Stimulated activated CD8-positive, alpha-beta memory T cell treated with anti-CD3 and anti-CD28 coated beads, Interleukin-4, amount 100 ng/mL, for 48 hours (primary cell): ENCODE measurements at places on chromosomes 4 and X.

DNA sequence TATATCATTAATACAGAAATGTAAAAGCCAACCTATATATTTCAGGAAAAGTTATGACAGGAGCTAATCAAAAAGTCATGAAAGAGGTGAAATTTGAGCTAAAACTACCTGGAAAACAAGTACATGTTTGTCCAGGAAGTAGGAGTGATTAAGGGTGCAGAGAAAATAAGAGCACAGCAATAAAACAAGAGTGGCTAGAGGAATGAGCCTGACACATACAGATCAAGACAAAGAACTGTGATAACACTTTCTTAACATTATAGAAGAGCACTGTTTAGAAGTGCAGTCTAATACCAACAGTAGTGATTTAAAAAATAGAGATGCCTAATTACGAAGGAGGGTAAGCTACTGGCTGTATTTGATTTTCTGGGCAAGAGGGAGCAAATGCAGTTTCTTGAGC lies 125.1 kb downstream of the WDFY3 start:
- no peak for DNase-seq

GRCh38 chrX:10457092-10457491 lies 163.3 kb downstream of the MID1 start:
- DNase-seq, result no peak

GRCh38 chrX:15321447-15321846 lies 6.0 kb upstream of the ASB11 start:
- no peak for DNase-seq

DNA sequence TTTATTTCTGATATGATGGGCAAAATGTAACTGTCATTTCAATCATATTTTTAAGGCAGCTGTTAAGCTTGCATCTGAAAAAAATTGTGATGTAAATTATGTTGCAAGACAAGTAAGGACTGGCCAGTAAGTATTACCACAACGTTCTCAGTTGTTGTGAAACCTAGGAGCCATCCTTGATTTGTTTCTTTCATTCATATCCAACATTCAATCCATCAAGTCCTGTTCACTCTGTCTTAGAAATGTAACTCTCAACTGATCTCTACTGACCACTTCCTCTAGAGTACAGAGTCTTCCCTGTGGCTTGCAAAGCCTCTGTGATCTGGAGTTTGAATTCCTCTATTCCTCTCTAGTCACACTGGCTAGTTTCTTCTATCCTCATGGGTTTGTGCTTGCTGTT lies 161.4 kb upstream of the MAD2L1 start:
- DNase-seq, result no peak

GRCh38 chrX:45372151-45372550 lies 171.5 kb upstream of the DIPK2B start:
- no peak for DNase-seq

DNA sequence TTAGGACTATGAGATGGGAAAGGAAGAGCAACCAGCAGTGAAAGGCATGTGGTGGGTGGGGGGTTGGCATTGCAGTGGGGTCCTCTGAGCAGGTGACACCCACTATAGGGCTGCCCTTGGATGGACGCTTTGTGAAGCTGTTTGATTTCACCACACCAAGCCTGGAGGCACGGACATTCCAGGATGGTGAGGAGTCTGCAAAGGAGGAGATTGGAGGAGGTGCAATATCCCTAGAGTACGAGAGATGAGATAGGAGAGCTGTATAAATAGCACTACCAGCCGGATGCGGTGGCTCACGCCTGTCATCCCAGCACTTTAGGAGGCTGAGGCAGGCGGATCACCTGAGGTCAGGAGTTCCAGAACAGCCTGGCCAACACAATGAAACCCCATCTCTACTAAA lies 42.3 kb downstream of the SHOX start:
- DNase-seq, result no peak

GRCh38 chr4:84626673-84627072 lies 43.7 kb downstream of the CDS1 start:
- no peak for DNase-seq

- no peak for DNase-seq
Measured at GRCh38 chrX:65871671-65872311, 168.1 kb downstream of the VSIG4 start.

DNA sequence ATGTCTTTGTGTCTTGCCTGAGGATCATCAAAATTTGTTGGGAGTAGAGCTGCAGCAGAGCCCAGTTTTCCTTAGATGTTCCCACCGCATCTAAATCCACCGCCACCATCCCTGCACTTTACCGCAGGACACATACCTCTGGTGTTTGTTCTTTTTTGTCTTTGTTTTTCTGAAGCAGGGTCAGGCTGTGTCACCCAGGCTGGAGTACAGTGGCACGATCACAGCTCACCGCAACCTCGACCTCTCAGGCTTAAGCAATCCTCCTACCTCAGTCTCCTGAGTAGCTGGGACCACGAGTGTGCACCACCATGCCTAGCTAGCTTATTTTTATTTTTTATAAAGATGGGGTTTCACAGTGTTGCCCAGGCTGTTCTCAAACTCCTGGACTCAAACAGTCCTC lies 4.6 kb downstream of the ENOPH1 start:
- no peak for DNase-seq

- no peak for DNase-seq
Measured at GRCh38 chr4:91283726-91284230, 1020.0 kb upstream of the GRID2 start.

DNA sequence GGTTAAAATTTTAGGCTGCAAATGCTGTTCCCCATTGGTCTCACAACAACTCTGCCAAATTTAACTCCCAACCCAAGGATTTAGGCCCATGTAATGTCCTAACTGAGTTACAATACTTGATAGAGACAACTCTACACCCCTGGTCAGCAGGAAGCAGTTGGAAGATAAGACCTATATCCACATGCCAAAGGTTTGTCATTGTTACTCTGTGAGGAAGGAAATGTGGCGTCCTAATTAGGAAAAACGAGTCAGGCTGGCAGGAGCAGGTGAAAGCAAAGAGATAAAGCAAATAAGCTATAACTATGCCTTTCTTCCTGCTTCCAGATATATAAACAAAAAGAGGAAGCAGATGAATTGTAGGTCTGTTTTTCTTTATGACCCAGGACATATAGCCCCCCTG lies 69.1 kb downstream of the SPIN4 start:
- DNase-seq, result no peak

GRCh38 chr4:80732010-80732409 lies 298.5 kb upstream of the BMP3 start:
- DNase-seq, result no peak

DNA sequence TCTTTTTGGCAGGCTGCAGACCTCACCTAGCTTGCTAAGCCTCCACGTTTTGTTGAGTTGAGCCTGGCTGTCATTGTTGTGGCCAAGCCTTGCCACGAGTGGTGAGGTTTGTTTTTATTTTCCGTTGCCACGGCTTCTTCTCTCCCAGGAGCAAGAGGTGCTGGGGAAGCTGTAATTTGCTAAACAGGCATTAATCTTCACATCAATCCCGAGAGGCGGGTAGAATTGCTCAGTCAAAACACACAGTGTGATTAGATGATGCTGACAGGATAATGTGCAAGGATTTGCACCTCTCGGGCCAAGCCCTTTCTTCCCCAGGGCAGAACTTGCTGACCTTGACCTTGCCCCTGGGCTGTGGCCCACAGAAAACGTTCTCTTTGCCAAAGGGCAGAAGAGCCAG lies 72.2 kb upstream of the ATP6AP2 start:
- DNase-seq, result no peak

DNA sequence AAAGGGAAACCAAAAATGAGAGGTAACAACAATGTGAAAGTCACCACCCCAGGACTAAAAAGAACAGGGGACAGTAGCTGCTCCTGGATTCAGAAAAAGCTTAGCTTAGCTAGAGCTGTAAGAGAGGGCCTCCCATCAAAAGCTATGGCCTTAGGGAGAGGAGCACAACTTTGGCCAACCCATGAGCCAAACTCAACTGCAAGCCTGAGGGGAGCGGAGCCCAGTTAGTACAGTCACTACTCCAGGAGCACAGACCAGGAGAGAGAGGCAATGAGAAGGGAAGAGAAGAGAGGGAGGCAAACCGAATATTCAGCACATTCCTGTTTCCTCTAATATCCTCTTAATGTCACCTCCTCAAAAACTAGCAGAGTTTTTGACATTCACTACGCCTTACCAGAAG lies 917.1 kb upstream of the INTU start:
- DNase-seq, result no peak

DNA sequence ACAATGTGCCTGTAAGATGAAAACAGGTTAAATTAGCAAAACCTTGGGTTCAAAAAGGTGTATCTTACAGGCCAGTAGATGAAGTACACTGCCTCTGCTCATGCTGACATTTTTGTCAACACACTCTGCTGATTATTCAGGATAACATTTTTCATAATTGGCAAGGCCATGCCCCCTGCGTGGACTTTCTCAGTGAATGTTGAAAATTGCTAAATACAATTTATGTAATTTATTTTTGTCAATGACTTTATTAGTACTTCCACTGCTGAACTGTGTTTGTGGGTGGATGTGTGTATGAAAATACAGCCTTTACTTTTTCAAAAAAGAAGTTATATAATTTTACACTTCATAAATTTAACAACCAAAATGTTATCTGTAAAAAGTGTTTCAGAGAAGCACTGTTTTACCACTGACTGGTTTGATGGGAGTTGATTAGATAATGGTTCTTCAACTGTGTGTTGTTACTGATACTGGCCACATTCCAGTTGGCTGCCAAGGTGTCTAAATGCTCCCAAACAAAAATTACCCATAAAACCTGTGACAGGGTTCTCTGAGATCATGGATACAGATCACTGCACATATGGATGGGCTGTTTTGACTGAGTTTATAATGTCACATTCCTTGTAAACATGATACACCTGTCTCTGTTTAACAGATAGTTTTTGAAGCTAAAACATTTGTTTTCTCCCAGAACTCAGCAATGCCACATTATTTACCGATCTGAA lies 151.9 kb upstream of the SLC7A11 start:
- DNase-seq, result no peak

DNA sequence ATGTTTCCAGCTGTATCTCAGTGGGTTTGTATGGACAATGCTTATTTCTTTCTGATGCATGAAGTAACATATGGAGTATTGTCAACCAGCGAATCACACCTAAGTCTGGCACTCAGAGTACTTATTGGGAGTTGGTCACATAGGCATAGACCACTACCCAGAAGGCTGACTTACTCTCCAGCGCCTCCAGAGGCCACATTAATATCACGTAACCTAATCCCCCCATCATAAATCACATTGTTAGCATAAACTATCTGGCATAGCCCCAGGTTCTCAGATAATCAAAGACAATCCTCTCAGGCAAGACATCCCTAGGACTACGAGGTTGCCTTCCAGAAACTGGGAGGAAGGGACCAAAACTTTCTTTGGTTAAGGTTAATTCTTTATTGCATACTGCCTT lies 560.5 kb upstream of the PABPC4L start:
- no peak for DNase-seq

DNA sequence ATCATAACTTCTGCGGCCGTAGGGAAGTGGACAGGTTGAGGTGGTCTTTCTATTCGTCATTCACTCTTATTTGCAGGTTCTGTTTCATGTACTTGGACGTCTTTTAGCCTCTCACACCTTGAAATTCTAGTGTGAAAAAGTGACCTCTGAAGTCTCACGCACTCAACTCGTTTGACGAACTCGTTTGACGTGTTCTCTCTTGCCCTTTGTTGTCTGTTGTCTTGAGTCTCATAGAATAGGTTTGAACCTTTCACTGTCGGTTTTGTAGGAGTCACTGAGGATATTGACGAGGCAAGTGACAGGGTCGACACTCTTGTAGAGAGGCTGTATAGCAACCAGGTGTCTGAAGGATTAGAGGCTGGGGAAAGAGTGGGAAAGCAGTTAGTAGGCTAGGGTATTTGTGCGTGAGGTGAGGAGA lies 1.1 kb upstream of the PGRMC2 start:
- DNase-seq, result no peak

GRCh38 chrX:10471418-10471817 lies 149.0 kb downstream of the MID1 start:
- DNase-seq, result no peak

GRCh38 chr4:122827258-122827878 lies 737 bp downstream of the FGF2 start:
- DNase-seq, result peak; percentile 60

DNA sequence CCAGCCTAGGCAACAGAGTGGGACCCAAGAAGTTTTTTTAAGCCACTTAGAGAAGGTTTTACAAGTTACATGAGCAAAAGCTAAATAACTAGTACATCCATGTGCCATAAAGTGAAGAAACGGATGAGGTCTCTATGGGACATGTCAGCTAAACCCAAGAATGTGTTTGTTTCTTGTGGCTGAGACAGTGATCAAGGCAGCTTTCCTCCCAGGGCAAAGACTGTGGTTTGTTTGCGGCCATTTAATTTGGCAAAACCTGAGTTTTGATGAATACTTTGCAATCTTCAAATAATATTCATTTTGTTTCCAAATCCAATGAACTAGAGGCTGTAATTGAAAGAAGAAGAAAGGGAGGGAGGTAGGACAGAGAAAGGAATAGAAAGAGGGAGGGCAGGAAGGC lies 44.9 kb upstream of the SLC2A9 start:
- DNase-seq, result no peak

DNA sequence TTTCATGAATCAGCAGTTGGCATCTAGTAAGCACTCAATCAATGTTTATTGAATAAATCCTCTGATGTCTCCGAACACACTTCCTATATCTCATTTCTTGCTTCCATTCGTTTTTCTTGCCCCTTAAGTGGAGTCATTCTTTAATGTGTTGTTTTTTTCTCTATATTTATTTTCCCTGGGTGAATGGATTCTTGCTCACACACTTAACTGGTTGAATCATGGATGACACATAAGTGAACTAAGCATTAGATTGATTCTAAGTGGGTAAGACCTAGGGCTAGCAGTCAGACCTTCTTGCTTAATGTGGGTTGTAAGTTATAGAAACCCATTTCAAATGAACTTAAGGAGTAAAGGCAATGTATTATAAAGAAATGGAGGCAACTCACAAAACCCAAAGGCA lies 111.1 kb downstream of the RTL3 start:
- no peak for DNase-seq

GRCh38 chr4:169993531-169993930 lies 32.7 kb downstream of the MFAP3L start:
- no peak for DNase-seq

DNA sequence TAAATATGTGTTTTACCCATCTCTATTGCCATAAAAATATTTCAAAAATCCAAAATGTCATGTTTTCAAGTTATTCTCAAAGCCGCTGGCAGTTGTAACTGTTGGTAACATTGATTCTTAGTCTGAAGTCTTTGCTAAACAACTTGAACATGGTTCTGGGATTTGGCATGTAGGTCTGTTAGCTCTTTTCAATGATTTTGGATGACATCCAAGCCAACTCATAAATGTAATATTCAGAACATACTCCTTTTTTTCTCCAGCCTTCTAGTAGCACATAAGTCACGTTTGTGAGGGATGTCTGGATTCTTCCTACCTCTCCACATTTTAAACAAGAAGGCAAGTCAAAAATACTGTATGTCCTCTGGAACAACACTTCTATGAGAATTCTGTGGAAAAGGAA lies 305.3 kb downstream of the PRR32 start:
- DNase-seq, result no peak

DNA sequence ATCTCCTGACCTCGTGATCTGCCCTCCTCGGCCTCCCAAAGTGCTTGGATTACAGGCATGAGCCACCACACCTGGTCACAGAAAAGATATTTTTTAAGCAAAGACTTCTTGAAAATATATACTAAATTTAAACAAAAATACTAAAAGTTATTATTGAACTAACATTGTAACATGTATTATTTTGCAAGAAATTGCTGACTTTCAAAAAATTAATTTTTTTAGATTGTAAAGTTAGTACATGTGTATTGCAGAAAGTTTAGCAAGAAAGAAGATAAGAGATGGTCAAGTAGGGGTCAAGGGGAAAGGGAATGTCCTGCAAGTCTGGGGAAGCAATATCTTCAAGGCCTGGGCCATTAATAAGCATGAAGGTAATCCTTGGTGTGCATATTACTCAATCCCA lies 54.3 kb upstream of the HPGDS start:
- no peak for DNase-seq

GRCh38 chr4:62940229-62940628 lies 1469.0 kb downstream of the TECRL start:
- DNase-seq, result no peak
